T-helper 22 cell (primary cell): ENCODE measurements at places on chromosomes 3 and 15.

DNA sequence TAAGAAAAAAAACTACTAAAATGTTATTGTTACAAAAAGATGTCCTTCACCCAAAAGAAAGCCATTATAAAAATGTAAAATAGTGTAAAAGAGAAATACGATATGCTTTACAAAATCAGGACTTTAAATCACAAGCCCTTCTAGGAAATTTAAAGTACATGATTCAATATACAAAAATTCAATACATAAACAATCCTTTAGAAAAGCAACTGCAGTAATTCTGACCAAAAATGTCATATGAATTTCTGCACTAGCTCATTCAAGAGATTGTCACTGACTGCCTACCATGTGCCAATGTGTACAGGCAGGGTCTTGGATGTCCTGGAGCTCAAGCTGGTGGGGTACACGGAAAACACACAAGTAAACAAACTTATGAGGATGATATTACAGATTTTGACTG is 2.5 kb downstream of the MORC1 start:
- no peak for DNase-seq

GRCh38 chr3:23365066-23365465 is 161.9 kb downstream of the UBE2E2 start:
- DNase-seq: no peak

DNA sequence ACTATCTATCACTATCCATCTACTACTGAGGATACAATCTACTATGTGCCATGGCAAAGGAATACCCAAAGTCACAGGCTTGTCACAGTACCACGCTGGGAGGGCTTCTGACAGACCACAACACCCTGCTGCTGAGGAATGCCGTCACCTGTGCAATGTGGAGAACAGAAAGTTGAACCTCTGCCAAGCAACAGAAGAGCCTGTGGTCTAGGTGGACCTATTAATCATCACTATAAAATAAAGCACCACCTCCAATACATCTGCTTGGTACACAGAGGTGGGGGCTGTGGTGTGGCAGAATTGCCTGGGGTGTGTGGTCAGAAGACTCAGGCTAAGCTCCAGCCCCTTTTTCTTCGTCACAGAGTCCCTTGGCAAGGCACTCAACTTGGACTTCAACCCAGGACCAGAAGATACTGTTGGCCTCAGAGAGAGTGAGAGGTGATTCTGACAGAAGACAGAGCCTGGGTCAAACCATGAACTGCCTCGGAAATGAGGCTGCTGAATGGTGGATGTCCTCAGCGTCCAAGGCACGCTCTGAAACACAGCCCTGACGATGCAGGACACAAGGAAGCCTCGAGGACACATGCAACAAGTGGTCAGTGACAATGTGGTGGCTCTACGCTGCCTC is 189.4 kb upstream of the CHRNA7 start:
- DNase-seq: no peak

GRCh38 chr3:186180151-186180550 is 71.3 kb upstream of the ETV5 start:
- no peak for DNase-seq

- DNase-seq: no peak
These were observed 258.5 kb downstream of the ROBO2 start for GRCh38 chr3:77298417-77298816.

DNA sequence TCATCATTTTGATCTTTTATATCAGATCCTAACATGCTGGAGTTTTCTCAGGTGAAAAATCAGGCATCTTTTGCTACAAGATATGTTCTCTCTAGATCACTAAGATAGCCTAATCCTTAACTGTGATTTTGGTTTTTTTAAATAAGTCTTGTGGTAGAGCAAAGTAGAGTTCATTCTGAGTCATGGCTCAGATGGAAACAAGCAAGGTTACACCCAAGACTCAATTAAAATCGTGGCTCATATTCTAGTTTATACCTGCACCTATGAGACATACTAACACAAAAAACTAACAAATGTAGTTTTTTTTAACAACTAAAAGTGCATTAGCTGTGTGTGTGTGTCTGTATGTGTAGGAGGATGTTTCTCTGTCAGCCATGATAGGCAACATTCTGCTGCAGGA is 428.2 kb downstream of the NLGN1 start:
- DNase-seq: no peak

GRCh38 chr15:75073197-75073596 is 49.8 kb downstream of the PPCDC start:
- no peak for DNase-seq

- DNase-seq: no peak
These were observed 17.9 kb upstream of the SATB1 start for GRCh38 chr3:18442756-18443664.

DNA sequence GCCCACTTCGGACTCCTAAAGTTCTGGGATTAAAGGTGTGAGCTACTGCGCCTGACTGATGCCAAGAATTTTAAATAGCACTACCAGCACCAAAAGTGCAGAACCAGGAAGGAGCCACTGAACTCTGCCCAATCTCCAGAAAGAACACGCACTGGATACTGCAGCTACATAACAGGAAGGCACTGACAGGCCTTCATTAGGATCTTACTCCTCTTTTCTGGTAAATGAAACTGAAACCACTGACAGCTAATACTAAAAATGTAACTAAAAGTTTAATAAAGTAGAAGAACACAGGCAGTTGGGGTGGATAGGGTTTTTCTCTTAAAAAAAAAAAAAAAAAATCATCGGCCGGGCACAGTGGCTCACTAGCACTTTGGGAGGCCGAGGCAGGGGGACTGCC is 74.1 kb upstream of the CHRM5 start:
- no peak for DNase-seq

DNA sequence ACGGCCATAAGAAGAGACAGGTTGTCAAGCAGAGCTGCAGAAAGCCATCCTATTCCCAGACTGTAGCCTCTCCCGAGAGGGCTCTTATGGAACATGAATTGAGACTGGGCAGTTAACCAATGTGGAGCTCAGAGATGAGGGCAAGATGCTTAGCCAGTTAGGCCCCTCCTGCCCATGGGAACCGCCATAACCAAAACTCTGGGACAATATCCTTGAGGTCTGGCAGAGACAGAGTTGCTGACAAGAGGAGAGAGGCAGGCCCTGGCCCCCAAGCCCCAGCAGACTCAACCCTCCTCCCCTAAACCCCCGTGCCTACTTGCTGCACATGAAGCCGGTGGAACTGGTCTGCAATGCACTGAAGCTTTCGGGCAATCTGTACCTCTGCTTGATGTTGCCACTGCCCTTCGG is 4.8 kb downstream of the BMF start:
- DNase-seq: no peak

GRCh38 chr3:35201211-35201610 is 438.1 kb upstream of the ARPP21 start:
- DNase-seq: no peak

DNA sequence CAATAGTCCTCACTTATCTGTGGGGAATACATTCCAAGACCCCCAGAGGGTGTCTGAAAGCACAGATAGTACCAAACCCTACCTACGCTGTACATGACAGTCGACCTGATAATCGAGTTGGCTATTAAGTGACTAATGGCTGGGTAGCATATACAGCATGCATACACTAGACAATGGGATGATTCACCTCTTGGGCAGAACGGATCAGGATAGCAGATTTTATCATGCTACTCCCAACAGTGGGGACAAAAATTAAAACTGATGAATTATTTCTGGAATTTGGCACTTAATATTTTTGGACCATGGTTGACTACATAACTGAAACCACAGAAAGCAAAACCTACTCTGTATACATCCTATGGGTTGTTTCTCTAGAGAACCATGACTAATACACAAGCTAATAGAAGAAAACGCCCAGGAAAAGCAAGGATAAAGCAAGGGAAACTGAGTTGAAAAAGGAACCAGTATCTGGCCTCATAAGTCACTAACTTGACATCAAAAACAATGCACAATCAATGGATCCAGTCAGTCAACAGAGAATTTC is 15.5 kb downstream of the ATG3 start:
- no peak for DNase-seq

- DNase-seq: no peak
These were observed 49.0 kb upstream of the OSBPL11 start for GRCh38 chr3:125644036-125645005.

GRCh38 chr15:99477791-99478471 is 87.9 kb upstream of the MEF2A start:
- DNase-seq: no peak

GRCh38 chr3:127158614-127159229 is 34.2 kb upstream of the PRR23E start:
- no peak for DNase-seq

DNA sequence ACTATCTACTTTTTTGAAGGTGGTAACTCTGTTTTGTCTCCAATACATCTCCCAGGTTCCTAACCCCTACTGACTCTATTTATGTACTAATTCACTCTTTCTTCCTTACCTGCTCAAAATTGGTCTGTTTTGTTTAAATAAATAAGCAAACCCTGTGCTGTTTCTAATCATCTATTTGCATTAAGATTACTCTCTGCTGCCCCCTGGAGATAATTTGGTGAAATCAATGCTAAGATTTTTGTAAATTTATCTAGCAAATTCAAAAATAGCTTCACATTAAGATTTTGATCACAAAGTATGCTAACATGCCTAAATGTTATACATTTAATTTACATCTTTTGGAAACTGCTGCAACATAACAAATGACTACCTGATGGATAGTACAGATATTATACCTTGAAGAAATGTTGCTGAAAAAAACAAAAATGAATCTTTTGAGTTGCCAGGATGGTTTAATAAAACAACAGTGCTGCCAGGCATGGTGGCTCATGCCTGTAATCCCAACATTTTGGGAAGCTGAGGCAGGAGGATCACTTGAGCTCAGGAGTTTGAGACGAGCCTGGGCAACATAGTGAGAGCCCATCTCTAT is 4.4 kb upstream of the CD200R1 start:
- DNase-seq: no peak

- DNase-seq: no peak
These were observed 127.1 kb downstream of the KCNMB2 start for GRCh38 chr3:178663201-178663934.

DNA sequence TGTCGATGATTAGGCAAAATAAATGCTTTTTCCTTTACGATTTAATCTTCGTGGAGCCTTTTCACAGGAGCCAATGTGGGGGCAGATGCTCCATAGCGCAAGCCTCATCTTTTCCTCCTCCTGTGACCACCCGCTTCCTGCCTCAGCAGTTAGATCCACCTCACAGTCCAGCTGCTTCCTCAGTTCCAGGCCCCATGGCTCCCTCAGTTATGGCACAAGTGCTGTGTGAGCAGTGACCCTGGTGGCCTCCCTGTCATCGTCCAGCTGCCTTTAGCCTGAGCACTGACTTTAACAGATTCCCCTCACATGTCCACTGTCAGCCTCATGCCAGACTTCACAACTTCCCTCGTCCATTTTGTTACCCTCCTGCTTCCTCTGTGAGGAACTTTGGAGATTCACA is 424.6 kb upstream of the GBE1 start:
- no peak for DNase-seq

DNA sequence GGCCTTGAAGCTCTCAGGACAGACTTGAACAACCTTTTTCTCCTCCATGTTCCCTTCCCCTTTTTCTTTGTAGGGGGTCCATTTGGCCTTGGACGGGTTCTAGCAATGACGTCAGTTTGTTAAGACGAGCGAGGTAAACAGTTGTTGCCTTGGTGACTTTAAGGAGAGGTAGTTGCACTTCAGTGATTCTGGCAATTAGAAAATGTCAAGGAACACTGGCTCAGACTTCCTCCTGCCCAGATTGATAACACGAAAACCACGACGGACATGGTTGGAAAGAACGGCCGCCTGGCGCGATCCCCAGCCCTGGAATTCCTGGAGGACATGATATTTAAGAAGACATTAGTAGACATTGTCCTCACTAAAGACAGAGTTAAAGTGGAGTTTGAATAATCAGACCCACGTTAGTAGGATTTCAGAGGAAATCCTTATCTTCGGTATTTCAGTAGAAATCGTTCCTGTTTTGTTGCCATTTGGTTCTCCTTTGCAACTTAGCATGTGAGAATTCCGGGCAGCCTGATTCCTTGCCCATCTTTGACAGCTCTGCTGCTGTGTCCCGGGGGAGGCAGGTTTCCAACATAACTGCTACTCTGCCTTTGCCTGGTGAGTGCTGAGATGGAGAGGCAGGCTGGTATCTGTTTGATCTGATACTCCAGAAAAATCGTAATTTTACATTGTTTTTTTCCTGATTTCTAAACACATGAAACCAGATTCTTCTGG is 87.3 kb downstream of the ST6GAL1 start:
- no peak for DNase-seq

GRCh38 chr3:163915280-163915679 is 1163.0 kb downstream of the SI start:
- DNase-seq: no peak

GRCh38 chr15:22974745-22975144 is 5.4 kb downstream of the CYFIP1 start:
- DNase-seq: no peak

DNA sequence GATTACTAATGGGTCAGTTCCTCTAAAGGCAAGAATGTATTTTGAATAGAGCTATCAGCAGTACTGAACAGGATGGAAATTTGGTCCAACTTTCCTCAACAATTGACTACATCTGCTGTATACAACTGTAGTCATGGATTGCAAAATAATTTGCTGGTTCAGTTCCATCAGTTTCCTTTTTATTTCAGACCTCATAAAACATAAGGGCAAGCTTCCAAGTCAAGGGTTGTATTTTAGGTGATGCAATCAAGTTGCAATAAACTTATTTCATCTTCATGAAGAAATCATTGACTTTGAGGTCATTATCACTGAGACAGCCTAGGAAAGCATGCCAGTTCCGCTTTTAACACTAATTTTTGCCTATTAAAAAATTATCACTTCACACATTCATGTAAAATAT is 90.4 kb upstream of the TSEN2 start:
- DNase-seq: no peak

- DNase-seq: no peak
These were observed 357.8 kb upstream of the TBL1XR1 start for GRCh38 chr3:177554895-177555759.

DNA sequence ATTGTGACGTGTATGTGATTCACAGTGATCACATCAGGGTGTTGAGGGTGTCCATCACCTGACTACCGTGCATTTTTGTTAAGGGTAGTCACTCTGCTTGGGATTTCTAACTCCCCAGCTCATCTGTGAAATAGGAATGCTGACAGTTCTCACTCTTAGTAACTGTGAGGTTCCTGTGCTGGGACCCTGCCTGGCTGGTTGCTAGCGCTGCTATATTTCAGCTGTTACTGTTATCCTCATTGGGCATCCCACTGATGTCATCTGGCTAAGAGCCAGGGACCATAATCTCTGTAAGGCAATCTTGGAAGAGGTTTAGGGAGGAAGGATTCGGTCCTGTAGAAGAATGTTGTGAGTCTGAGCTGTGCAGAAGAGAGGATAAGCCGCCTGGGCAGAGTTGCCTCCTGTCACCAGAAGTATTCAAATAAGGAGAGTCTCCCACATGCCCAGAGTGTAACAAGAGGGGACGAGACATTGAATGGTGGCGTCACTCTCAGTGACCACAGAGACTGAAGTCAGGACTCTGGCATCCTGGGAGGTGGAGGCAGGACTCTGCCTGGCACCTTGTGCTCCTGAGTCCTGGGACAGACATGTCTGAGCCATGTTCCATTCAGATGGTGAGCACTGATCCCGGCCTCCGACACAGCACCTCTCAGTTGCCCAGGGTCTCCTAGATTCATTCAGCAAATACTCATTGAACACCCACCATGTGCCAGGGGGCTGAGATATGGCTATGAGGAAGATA is 52.2 kb downstream of the FBLN2 start:
- DNase-seq: no peak
